ENCODE measurements at places on chromosomes 2 and 18.

DNA sequence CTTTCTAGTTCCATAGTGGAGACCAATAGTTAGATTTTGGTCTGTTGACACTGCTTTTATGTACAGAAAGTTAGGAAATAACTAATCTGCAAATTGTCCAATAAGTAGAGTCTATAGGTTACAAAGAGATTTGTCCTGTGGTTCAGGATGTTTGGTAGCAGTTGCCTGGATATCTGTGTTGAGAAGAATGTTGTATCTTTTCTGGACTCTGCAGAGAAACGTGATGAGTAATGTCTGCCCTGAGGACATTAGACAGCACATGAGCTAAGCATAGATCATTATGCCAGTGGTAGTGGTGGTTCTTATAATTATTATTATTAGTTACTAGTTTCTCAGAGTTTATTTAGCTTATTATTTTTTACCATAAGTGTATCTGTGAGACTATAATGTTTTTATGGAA, 65.8 kb downstream of the ANKRD62 start:
- H3K4me3 ChIP-seq, result no peak overlapping the region
- H3K27me3 ChIP-seq, result no peaks in the 10 kb centered on the region
- no peaks in the 10 kb centered on the region for H3K36me3 ChIP-seq

- no peaks in the 10 kb centered on the region for H3K36me3 ChIP-seq
- no peak for DNase-seq
- peaks cover 29% of the 10 kb centered on the region for H3K4me1 ChIP-seq
- H3K27ac ChIP-seq, result no peak overlapping the region
These were observed 106.4 kb downstream of the MBD2 start for GRCh38 chr18:54117853-54118773.

GRCh38 chr2:201515573-201516246, 64.2 kb downstream of the STRADB start:
- H3K36me3 ChIP-seq, result no peaks in the 10 kb centered on the region
- no peak overlapping the region for H3K4me3 ChIP-seq
- no peaks in the 10 kb centered on the region for H3K4me1 ChIP-seq
- no peaks in the 10 kb centered on the region for H3K27me3 ChIP-seq
- no peak overlapping the region for H3K27ac ChIP-seq

DNA sequence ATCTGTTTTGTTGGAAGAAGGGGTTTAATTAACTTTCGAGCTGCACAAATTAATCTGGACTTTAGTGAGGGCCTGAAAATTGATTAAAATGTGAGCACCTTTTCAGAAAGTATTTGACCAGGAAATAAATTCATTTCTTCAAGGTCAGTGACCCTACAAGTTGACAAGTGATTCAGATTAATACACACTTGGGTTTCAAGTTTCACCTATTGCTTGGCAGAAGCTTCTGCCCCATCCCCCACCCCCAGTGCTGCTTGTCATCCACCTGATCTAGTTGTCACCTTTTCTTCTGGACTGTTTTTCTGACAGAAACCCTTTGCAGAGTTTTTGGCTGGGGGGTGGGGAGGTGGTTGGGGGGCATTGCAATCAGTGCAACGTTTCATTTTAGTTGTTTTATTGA, 46.2 kb downstream of the RPRM start:
- H3K27ac ChIP-seq, result no peak overlapping the region
- H3K36me3 ChIP-seq, result peaks cover 4% of the 10 kb centered on the region
- H3K4me1 ChIP-seq, result peaks cover 24% of the 10 kb centered on the region
- H3K4me3 ChIP-seq, result no peak overlapping the region

- peaks cover 9% of the 10 kb centered on the region for H3K27me3 ChIP-seq
- peak; percentile 48 for DNase-seq
- peaks cover 21% of the 10 kb centered on the region for H3K36me3 ChIP-seq
- no peak overlapping the region for H3K27ac ChIP-seq
These were observed 1651.8 kb downstream of the DPP10 start for GRCh38 chr2:116094196-116094595.

DNA sequence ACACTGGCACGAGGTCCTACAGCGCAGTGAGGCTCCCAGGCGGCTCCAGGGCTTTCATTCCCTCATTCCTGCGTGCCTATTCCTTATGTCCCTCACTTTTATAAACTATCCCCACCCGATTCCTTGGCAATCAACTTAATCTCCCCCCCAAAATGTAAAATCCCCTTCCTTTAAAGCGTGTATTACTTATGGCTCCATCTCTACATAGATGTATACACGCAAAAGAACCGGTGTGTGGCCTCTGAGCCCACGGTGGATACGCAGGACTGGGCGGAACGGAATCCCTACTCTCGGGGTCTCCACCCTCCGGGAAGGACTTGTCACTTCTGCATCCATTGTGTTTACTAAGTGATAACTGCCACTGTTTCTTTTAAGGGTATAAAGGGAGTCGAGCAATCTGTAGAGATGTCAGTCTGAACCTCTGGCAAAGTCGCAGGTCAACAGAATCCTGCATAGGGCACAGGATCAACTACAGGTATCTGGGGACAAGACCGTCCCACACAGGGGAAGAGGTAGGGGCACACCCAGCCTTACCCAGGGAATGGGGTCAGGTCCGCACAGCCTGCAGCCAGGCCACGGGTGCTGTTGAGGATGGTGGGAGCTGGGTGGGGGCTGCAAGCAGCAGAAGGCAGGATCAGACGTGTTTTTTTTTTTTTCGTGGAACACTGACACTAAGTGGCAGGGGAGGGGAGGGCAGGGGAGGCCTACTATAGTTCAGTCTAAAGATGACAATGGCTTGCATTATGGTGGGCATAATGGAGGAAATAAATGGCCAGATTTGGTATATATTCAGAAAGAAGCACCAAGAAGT, 42.1 kb downstream of the HDLBP start:
- H3K27me3 ChIP-seq, result no peaks in the 10 kb centered on the region
- no peak for DNase-seq
- peak overlapping the region; percentile 78 for H3K27ac ChIP-seq
- peaks cover 25% of the 10 kb centered on the region for H3K4me1 ChIP-seq

DNA sequence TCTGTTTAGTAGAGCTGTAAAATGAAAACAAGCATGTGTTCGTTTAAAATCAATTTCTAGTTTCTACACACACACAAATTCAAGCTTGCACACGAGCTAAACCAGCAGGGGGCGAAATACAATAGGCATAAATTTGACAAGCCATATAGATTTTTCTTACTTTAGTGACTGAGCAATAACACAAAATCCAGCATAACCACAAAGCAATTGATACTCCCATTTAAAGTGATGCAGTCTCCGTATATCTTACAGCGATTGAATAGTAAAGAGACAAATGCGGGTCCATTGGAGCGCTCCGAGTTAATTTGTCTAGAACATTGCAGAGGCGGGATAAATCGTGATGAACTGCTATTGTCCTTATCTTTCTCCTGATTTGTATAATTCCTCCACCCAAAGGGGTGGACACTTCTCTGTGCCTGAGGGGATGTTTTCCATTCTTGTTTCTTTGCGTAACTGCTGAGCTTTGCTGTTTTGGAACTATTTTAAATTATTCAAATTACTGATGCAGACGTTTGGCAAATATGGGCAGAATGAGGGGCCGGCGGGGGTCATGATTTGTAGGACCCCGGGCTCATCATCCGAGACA, 1.2 kb upstream of the AFTPH start:
- H3K4me3 ChIP-seq, result peak overlapping the region; percentile 100
- H3K27ac ChIP-seq, result no peak overlapping the region
- H3K27me3 ChIP-seq, result no peaks in the 10 kb centered on the region
- peaks cover 18% of the 10 kb centered on the region for H3K4me1 ChIP-seq
- no peaks in the 10 kb centered on the region for H3K36me3 ChIP-seq
- DNase-seq, result no peak

DNA sequence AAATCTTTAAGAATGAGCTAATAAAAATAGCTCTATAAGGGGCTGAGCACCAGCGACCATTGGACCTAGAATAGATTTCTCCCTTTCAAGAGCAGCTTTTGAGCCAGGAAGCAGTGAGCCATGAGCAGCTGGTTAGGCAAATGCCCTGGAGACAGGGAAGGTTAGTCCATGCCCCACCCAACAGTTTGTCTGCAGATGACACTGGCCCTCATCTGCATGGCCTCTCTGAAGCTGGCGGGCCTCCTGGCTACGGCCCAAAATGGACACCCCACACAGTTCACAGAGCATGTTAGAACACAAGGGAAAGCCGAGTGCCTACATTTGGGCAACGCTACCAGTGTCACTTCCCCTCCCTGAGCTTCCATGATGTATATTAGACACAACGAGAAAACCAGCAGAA, 201.1 kb downstream of the MGAT5 start:
- no peak for DNase-seq
- no peaks in the 10 kb centered on the region for H3K27me3 ChIP-seq
- H3K27ac ChIP-seq, result no peak overlapping the region
- H3K36me3 ChIP-seq, result no peaks in the 10 kb centered on the region

- no peaks in the 10 kb centered on the region for H3K27me3 ChIP-seq
- no peaks in the 10 kb centered on the region for H3K4me1 ChIP-seq
- H3K36me3 ChIP-seq, result no peaks in the 10 kb centered on the region
- no peak for DNase-seq
These were observed 39.6 kb downstream of the SCN3A start for GRCh38 chr2:165164201-165164600.

- no peaks in the 10 kb centered on the region for H3K36me3 ChIP-seq
- no peak overlapping the region for H3K27ac ChIP-seq
- no peak for DNase-seq
- H3K4me3 ChIP-seq, result no peak overlapping the region
- no peaks in the 10 kb centered on the region for H3K27me3 ChIP-seq
- H3K4me1 ChIP-seq, result peaks cover 37% of the 10 kb centered on the region
These were observed 70.1 kb downstream of the NRP2 start for GRCh38 chr2:205752296-205752820.

DNA sequence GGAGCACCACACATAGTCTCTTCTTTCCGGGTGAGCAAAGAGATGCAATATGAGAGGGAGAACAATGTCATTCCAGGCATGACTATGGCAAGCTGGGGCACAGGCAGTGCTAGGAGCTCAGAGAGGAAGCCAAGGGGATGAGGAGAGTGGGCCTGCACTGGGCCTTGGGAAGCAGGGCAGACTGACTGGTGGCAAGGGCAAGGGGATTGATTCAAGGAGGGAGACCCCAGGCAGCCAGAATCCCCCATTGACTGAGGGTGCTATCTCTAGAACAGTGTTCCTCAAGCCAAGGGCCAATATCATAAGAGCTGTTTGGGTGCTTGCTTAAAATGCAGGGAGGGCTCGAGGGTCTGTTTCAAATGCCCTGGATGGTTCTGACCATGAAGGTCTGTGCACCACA, 36.1 kb downstream of the MARCO start:
- no peak overlapping the region for H3K4me3 ChIP-seq
- H3K27ac ChIP-seq, result no peak overlapping the region
- no peak for DNase-seq
- no peaks in the 10 kb centered on the region for H3K36me3 ChIP-seq
- H3K27me3 ChIP-seq, result peaks cover 51% of the 10 kb centered on the region

GRCh38 chr2:113179446-113180045, 5.8 kb downstream of the PSD4 start:
- DNase-seq, result no peak
- no peak overlapping the region for H3K27ac ChIP-seq
- no peak overlapping the region for H3K4me3 ChIP-seq
- no peaks in the 10 kb centered on the region for H3K27me3 ChIP-seq
- H3K4me1 ChIP-seq, result peaks cover 19% of the 10 kb centered on the region
- H3K36me3 ChIP-seq, result no peaks in the 10 kb centered on the region

DNA sequence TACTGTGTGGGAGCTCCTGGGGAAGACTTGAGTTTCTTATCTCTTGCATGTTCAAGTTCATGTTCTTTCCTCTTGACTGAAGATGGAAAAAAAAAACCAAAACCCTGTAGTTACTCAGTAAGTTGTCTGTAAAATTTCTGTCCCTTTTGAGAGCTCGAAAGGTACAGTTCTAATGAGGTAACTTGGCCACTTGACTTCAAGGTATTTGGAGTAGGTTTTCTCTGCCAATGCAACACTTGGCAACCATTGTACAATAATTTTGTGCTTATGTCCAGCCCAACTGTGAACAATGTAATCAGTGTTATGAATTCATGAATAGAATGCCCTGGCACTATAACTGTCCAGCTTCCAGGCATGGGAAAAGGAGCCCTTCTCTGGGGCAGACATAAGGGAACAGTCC, 111.0 kb downstream of the LIPG start:
- H3K4me1 ChIP-seq, result peaks cover 13% of the 10 kb centered on the region
- H3K27me3 ChIP-seq, result peaks cover 3% of the 10 kb centered on the region

DNA sequence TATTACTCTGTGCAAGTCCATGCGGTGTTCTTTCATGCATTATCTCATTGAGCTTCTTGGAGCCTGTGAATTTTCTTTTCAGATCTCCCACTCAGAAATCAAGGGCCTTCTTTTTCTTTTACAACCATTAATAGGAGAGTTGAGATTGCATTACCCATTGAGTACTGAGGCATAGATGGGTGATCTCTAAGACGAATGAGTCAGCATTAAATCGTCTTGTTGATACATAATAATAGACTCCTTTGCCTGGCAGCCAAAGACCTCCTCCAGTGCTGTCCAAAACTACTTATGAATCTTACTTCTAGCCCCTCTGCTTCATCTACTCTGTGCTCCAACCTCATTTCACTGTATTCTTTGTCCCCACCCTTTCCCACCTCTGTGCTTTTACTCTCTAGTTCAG, 180.5 kb downstream of the AGPS start:
- DNase-seq, result no peak
- H3K4me3 ChIP-seq, result no peak overlapping the region
- no peaks in the 10 kb centered on the region for H3K4me1 ChIP-seq
- no peak overlapping the region for H3K27ac ChIP-seq

DNA sequence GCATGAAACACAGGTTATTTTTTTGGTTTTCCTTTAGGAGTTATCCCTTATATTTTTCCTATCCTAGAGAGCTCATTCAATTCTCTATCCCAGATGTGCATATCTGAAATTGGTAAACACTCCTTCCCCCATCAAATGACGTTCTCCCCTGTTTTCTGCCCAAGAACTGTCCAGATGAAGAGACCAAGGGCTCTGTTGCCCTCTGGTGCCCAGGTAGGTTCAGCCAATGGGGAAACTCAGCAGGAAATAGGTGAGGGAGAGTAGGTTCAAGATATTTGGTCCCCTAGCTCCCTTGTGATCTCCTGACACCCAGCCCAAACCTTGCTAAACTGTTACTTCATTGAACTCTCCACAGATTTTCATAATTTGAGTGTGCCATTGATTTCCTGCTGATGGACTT, 14.1 kb upstream of the INO80C start:
- H3K4me1 ChIP-seq, result peaks cover 31% of the 10 kb centered on the region
- H3K4me3 ChIP-seq, result no peak overlapping the region
- no peak for DNase-seq
- H3K27ac ChIP-seq, result no peak overlapping the region

- no peaks in the 10 kb centered on the region for H3K27me3 ChIP-seq
- no peak overlapping the region for H3K27ac ChIP-seq
- H3K4me1 ChIP-seq, result peaks cover 6% of the 10 kb centered on the region
- no peak overlapping the region for H3K4me3 ChIP-seq
- no peak for DNase-seq
These were observed 162.1 kb downstream of the ZEB2 start for GRCh38 chr2:144357623-144358373.

All from WTC11 (cell line).